ENCODE measurements at places on chromosomes 12 and 14.

GRCh38 chr12:65609359-65609771 lies 214.9 kb upstream of the HMGA2 start:
- no peak for DNase-seq

DNA sequence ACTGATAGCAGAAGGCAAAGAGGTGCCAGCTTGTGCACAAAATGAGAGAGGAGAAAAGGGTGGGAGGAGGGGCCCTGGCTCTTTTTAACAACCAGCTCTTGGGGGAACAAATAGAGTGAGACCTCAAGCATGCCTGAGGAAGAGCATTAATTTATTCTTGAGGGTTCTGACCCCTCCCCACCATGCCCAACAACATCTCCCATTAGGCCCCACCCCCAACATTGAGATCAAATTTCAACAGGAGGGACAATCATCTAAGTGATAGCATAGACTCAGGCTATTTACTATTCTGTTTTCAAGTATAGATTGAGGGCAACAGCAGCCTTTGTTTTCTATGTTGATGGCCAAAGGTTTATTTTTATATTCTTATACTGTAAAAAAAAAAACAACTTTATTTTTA lies 59.7 kb downstream of the FUT8 start:
- DNase-seq: no peak

GRCh38 chr12:75913502-75914351 lies 117.8 kb downstream of the PHLDA1 start:
- DNase-seq: no peak

DNA sequence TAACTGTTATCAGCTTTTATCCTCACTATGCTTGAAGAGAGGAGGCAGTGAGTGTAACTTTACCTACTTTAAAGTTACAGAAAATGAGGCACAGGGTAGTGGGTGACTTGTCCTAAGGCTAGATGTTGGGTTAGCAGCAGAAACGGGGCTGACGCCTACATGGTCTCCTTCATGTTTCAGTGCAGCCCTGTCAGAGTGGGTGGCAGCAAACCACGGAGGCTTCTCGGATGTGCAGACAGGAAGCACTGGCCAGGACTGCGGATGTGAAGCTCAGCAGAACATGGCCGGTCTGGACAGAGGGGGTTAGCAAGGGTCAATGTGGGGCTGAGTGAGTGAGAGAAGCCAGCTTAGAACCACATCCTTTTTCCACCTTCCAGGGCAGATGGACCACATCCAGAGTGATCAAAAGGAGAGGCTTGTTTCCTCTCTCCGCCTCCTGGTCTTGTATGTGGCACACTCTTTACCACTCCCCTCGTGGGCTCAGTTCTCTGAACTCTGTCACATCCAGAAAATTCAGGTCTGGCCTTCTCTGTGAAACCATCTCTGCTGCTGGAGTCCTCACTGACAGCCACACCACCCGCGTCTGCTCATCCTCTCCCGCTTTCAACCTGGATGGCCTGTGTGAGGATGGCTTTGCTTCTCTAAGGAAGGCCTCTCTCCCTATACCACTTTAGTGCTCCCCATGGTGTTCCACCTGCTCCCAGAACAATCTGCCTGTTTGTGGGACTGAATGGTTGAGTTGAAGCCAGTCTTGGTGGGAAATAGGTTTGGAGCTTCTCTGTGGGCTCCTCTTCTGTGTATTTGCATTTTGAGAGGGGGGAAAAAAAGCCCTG lies 14.1 kb downstream of the SUSD6 start:
- peak; percentile 74 for DNase-seq

- peak; percentile 65 for DNase-seq
Observed at GRCh38 chr14:76953311-76953945, 75.1 kb downstream of the IRF2BPL start.

GRCh38 chr12:50123203-50123602 lies 11.2 kb downstream of the COX14 start:
- no peak for DNase-seq

DNA sequence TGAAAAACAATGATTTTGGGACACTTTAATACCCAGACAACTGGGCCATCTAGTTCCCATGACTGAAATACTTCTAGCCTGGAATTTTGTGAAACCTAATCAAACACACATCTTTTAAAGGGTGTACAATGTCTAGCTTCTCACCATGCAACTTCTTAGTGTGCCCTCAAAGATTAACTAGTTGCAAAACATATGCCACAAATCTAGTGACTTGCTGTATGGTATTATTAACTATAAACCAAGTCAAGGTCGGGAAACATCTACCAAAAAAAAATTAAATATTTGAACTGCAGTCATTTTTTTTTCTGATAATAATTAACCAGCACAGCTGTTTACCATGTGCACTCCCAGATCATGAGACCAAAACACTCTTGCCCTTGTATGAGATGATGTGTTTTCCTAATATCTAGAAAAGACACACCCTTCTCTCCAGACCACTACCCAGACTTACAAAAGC lies 171.8 kb upstream of the FOXN3 start:
- DNase-seq: no peak

DNA sequence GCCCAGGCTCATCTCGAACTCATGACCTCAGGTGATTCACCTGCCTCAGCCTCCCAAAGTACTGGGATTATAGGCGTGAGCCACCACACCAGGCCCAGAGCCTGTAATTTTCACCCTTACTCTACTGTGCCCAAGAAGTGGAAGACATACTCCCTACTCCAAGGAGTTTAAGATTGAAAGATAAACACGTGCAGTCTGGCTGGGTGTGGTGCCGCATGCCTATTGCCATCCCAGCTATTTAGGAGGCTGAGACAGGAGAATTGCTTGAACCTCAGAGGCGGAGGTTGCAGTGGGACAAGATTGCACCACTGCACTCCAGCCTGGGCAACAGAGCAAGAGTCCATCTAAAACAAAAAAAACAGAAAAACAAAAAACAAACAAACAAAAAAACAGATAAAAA lies 90.0 kb downstream of the NINJ2 start:
- DNase-seq: no peak

- DNase-seq: no peak
Observed at GRCh38 chr14:21525571-21525961, 580 bp downstream of the SALL2 start.

- DNase-seq: no peak
Observed at GRCh38 chr12:42862055-42862454, 272.5 kb upstream of the PRICKLE1 start.

- DNase-seq: peak; percentile 45
Observed at GRCh38 chr14:74207943-74208342, 31.3 kb upstream of the VSX2 start.

- no peak for DNase-seq
Observed at GRCh38 chr14:80464531-80465149, 253.3 kb upstream of the DIO2 start.

DNA sequence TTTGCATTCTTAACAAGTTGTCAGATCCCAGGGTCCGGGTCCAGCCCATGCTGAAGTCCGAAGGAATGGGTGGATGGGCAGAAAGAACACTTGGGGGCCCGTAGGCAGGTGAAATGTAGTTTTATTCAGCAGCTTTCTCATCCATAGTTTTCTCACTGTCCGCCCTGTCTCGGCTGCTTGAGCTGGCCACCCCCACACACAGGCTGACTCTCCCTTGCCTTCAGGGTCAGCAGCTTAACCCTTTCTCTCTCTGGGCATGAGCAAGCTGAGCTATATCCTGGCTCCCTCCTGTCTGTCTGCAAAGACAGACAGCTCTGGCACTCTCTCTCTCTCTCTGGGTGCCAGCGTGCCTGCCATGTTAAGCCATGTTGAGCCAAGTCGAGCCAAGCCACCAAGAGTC lies 163.9 kb downstream of the PTCSC3 start:
- DNase-seq: no peak

DNA sequence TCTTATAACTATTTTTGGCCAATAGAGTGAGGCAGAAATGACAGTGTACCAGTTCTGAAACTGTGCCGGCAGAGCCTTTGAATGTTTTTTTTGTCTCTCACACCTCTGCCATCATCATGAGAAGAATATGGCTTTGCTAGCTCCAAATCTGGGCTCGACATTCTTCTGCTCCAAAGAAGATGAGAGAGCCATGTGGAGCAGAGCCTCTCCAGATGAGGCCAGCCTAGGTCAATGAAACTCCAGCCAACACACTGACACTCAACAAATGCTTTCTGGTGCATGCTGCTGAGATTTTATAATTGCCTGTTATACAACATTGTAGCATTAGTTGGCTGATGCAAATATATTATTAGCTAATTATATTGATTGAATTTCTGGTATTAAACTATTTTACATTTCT lies 154.7 kb downstream of the SLC38A4 start:
- DNase-seq: no peak

DNA sequence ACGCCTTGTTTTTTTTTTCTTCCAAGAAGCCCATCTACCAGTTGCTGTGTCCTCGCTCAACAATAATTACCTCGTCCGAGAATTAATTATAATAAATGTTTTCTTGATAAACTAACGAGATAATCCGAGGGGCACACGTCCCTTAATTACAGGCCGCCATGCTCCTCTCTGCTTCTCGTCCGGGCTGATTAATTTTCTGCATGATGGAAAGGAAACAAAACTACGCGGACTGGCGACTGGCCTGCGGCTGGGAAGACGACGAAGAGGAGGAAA lies 2.2 kb downstream of the OTX2 start:
- no peak for DNase-seq

DNA sequence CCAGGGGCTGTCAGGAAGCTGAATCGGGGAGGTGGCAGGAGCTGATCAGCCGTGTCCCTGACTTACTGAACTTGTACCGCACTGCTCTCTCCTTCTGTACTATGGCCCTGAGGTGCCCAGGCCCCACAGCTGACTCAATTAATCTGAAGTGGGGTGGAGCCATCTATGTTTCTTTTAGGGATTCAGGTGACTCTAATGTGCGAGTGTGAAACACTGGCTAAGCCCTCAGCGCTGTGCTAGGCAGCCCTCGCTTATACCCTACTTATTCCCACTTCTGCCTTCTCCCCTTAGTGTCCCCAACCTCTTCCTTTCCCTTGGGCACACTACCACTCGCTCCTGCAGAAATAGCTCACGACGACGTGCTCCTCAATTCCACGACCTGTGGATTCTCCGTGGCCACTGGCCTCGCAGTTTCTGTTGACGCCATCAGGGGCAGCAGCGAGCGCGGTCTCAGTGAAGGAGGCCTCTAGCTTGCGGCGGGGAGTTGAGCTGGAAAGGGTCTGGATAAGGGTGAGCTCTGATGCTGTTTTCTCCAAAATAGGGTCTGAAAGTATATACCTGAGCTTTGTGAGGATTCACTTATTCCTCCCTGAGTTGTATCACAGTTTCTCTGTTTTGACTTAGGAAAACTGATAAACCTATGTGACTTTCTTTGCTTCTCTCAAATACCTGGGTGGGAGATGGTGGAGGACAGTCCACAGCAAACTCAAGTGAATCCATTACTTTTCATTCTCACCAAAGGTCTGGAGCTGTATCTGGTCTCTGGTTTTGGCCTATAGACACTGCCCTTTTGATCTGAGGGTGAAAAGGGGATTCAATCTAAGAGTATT lies 167.6 kb downstream of the SLC41A2 start:
- DNase-seq: peak; percentile 52

DNA sequence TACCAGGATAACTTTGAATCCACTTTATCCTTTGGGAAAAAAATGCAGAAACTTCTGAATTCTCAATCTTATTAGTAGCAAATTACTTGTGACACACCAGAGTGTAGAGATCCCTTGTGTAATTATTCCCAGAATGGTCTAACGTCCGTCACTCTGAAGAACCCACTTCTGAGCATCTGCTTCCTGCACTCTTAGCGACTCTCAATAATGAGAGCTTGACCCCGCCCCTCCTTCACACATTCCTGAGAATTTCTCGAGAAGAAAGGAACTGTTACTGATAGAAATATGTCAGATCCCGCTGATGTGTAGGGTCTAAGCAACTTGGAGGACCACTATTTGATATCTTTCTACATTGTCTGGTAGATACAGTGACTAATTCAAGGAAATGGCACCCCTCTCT lies 218.3 kb upstream of the PDZRN4 start:
- no peak for DNase-seq

- DNase-seq: no peak
Observed at GRCh38 chr14:69528930-69529329, 44.4 kb downstream of the PLEKHD1 start.

DNA sequence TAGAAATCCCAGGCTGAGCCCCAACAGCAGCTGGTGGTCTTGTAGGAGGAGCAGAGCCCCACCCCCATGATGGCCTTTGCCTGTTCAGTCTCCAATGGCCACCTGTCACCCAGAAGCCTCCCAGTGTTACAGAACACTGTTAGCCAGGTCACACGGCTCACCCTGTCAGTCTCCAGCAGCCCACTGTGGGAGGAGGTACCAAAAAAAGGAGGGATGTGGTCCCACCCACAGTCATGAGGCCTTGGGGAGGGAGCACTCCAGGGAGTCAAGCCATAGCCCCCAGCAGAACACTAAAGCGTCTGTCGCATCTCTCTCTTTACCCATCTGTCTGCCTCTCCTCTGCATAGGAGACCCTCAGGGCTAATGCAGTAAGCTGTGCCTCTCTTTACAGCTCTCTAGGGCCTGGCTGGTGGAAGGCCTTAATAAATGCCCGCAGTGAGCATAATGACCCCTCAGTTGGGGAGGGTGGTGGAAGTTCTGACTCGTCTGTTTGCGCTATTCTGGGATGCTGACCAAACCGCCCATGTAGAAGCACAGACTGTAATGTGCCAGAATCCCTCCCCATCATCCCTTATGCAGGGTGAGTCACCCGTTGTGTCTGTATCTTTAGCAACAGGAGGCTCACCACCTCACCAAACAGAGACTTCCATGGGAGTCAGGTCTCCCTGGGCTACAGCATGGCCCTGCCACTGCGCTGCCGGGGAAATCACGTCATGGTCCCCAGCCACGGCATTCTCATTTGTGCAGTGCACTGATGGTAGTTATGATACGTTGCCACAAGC lies 14.6 kb downstream of the C14orf132 start:
- no peak for DNase-seq

DNA sequence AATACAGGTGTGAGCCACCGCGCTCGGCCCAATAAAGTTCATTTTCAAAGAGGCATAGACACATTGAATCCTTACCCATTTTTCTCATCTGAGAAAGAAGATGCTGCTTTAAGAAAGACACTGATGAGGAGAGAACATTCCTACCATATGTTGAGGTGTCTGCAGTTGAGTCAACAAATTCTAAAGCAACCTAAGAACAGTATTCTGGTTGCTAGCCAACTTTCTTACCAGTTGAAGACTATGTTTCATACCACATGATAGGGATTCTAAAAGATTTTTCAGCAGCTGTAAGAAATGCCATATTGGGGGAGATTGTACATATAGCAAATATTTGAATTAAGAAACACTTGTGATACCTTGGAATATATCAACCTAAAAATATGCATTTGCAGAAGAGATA lies 160.1 kb downstream of the SRGAP1 start:
- no peak for DNase-seq

- DNase-seq: no peak
Observed at GRCh38 chr12:39780411-39780912, 160.9 kb upstream of the ABCD2 start.

- DNase-seq: no peak
Observed at GRCh38 chr12:66999141-66999540, 270.0 kb upstream of the CAND1 start.

DNA sequence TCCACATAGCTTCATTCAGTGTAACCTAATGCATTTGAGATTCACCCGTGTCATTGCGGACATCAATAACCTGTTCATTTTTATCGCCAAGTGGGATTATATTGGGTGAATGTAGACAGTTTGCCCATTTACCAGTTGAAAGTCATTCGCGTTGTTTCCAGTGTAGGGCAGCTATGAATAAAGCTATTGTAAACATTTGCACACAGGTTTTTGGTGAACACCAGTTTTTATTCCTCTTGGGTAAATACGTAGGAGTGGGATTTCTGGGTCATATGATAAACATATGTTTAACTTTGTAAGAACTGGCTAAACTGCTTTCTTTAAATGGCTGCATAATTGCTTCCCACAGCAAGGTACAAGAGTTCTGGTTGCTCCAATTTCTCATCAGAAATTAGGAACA lies 33.6 kb downstream of the C14orf132 start:
- DNase-seq: no peak
